NCI-H774 (cell line): ENCODE measurements at places on chromosomes 1 and 21.

GRCh38 chr1:225876900-225877510, 5.2 kb downstream of the TMEM63A start:
- DNase-seq: no peak

DNA sequence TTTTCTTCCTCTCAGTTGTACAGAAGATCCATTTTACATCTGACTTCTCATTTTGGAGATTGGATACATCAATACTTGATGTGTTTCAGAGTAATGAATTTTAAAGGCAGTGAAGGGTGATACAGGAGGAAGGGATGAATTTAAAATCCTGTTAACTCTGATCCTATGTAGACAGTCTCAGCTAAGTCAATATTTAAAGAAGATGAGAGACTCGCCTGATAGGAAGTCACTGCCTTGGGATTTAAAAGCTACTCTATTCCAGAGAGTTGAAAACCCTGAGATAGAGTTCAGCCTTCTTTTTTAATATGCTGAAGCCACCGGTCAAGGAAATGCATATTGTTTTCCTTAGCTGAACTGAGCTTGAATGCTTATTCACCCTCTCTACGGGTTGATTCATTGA, 42.7 kb downstream of the HUNK start:
- no peak for DNase-seq

GRCh38 chr1:168960595-168960994, 145.9 kb upstream of the ATP1B1 start:
- DNase-seq: no peak

DNA sequence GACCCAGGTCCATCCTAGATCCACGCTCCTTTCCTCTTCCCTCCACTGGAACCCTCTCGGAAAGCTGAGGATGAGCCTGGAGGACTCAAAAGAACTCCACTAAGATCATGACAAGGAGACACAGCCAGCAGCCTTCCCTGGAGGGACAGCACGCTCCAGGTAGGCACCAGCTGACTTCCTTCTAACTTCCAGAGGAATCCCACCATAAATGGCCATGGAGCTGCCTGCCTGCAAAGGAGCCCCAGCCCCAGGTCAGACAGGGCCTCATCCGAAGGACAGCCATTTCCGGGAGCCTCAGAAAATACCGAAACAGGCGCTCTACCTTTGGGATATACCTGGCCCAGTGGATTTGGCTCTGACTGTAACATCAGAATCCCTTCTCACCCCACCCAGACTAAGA, 4.1 kb downstream of the SH3BP5L start:
- no peak for DNase-seq

DNA sequence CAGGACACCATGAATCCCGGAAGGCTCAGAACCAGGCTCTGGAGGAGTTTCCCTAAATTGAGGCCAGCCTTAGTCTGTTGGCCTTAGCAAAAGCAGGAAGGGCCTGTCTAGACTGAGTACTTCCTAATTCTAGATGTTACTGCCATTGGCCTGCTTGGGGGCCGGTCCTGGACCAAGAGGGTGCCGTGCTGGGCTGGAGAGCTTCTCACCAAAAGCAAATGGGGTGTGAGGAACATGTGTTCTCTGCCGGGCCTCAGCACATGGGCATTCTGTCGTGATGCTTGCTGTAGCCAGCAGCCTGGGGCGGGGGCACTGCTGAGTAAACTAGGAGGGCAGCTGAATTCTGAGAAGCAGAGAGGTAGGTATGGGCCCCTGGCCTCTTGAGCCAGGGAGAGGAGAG, 35.7 kb upstream of the MAN1C1 start:
- DNase-seq: no peak

GRCh38 chr1:156885314-156885713, 8.2 kb upstream of the PEAR1 start:
- no peak for DNase-seq

DNA sequence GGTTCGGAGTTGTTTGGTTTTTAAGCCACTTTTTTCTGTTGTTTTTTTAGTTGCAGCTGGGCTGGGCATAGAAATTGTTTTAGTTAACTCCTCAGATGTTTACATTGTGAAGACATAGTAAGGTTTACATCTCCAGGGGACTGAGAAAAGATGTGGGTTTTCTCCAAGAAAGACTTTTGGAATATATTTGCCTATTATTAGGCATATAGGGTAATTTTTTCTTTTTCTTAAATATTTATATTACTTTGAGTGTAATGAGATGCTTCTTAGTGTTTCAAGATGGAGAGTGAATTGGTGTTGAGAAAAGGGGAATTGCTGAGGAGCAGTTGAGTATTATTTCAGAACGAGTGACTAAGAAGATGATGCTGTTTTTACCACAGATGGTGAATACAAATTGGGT, 26.6 kb upstream of the PIGK start:
- DNase-seq: no peak

- DNase-seq: no peak
These were observed at the start of gene BRDT for GRCh38 chr1:91949356-91949699. Gene BRDT (plus strand): TSS chr1:91949401. CDS start chr1:91962755, 13,354 bp downstream.

- no peak for DNase-seq
These were observed 30.2 kb downstream of the RAB3B start for GRCh38 chr1:51960262-51960661.

DNA sequence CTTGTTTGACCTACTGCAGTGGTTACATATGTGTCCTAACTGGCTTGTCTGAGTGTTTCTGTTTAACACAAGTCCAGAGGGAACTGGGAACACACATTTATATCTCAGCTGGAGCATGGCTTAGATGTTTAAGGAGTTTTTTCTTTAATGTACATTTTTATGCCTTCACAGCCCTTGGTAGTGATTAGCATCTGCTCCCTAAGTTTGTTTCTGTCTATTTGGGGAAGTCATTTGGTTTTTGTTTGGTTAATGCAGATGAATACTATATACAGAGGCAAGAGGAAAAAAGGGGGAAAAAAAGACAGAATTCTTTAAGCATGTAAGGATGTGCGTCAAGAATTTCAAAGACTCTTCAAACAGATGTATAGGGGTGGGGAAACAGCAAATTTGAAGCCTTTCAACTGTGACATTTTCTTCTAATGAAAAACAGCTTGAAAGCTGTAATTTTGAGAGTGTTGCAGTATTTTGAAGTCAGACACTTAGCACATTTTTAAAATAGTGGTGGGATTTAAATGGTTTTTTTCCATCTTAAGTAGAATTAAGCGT, 15.4 kb downstream of the MACO1 start:
- DNase-seq: no peak

DNA sequence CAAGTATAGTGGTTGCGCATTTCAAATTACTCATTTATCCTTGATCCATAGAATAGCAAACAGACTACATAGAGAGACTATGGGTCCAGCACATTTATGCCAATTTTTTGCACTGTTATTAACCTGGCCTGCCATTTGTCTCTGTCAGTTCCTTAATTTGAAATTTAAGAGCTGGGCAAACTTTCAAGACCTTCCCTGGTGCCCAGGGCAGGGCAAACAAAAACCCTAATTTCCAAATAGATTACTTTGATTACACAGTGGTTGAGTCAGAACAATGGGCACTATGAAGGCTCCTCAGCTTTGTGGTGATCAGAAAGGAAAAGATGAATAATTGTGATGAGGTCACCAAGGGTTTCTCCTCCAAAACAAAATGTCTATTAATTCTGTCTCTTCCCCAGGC, 80.6 kb downstream of the TNFSF18 start:
- DNase-seq: no peak

DNA sequence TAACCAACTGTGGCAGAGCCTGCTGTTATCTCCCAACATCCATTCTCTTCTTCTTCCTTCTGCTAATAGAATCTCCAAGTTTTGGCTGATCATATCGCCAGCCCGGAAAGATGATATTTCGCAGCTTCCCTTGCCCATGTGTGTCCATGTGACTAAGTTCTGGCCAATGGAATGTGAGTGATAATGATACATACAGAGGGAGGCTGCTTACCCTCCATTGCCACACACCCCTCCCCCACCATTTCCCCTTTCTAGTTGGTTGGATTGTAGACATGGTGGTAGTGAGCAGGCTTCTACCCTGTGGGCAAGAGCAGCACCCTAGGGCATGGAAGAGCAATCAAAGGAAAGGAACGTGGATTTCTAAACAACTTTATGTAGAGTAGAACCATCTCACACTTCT, 48.8 kb downstream of the SLC9C2 start:
- no peak for DNase-seq

GRCh38 chr1:67561704-67562113, 123.3 kb upstream of the GADD45A start:
- DNase-seq: peak; percentile 71

- DNase-seq: peak; percentile 69
These were observed 18.3 kb upstream of the CAPN8 start for GRCh38 chr1:223683586-223684487.

- no peak for DNase-seq
These were observed 302.6 kb upstream of the RRP15 start for GRCh38 chr1:217982331-217983050.

GRCh38 chr1:151061704-151062103, 1.5 kb downstream of the MLLT11 start:
- DNase-seq: no peak

- no peak for DNase-seq
These were observed 11.4 kb downstream of the AMPD2 start for GRCh38 chr1:109630898-109631512.

GRCh38 chr1:7187112-7187493, 401.8 kb downstream of the CAMTA1 start:
- DNase-seq: no peak

DNA sequence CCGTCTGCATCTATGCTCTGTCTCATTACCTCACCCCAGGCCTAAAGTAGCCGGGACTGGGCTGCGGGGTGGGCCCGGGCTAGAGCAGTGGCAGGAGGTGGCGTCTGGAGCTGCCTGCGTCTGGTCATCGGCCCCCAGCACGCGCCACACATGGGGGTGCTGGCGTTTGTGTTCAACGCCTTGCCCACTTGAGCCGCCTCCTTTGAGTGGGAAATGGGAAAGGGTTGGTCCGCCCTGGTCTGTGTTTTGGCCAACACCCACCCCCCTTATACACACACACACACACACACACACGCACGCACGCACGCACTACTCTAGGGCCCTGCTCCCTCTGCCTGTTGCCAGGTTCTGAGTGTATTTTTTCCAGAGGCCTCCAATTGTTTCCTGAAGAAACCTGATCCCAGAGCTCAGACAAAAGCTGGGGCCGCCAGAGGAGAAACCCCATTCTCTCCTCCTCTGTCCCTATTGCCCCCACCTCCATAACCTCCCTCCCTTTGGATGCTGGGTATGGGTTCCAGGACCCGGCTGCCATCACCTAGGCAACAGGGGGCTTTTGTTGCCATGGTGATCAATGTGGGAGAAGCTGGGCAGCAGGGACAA, 10.1 kb downstream of the VANGL2 start:
- no peak for DNase-seq

- no peak for DNase-seq
These were observed 379.4 kb upstream of the RUNX1 start for GRCh38 chr21:35428489-35428888.

DNA sequence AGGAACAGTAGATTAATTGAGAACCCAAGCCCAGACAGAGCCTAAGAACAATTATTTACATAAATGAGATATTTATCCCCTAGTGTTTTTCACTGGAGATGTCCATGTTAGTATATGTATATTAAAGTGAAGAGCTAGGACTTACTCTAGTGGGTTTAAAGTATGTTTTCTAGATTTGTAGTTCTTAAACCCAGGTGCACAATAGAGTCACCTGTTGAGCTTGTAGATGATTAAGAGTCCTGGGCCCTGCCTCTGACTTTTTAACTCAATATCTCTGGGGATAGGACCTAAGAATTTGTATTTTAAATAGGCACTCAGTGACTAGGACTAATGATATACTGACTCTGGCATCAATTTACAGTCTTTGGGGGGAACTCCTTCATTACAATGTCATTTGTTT, 112.8 kb downstream of the DNAH14 start:
- no peak for DNase-seq

- DNase-seq: no peak
These were observed 30.7 kb downstream of the VCAM1 start for GRCh38 chr1:100750005-100750885.

- DNase-seq: no peak
These were observed 48.2 kb downstream of the SYT2 start for GRCh38 chr1:202662081-202662480.

- no peak for DNase-seq
These were observed 1.0 kb downstream of the KCNK1 start for GRCh38 chr1:233614743-233615521.

GRCh38 chr21:45542242-45542666, at the start of gene SLC19A1:
Gene SLC19A1 (minus strand): TSS chr21:45542440. CDS start chr21:45537959, 4,481 bp downstream.
- no peak for DNase-seq

DNA sequence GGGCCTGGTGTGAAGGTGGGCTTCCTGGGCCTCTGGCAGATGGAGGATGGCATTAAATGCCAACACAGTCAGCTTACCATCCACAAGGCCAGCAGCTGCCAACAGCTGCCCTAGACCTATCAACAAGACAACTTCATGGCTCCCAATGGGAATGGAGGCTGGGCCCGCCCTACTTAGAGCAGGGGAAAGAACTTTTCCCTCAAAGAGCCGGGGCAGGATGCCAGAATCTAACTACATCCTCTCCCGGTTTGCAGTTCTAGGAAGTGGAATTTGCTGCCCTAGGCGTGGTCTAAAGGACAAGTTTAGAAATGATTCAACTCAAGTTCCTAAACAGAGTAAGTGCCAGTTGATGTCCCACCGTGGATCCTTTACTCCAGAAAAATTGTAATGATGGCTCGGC, 13.1 kb downstream of the ICMT start:
- DNase-seq: no peak

DNA sequence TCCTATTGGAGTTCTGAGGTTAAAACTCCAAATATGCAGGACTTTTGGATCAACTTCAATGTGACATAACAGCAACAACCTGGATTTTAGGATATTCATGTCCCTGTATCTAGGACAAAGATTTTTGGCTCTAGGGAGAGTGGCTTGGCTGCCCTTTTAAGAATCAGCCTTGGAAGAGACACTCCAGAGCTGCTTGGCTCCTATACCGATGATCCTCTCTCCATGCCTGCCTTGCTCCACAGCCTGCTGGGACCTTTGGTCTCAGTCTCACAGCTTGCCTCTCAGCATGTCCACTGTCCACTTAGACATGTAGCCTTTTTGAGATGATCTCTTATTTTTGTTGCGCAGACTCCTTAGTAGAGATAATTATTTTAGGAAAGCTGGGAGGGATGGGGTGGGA, 4.5 kb upstream of the FCMR start:
- no peak for DNase-seq

GRCh38 chr1:25676488-25676887, 59.9 kb downstream of the MAN1C1 start:
- peak; percentile 1 for DNase-seq

DNA sequence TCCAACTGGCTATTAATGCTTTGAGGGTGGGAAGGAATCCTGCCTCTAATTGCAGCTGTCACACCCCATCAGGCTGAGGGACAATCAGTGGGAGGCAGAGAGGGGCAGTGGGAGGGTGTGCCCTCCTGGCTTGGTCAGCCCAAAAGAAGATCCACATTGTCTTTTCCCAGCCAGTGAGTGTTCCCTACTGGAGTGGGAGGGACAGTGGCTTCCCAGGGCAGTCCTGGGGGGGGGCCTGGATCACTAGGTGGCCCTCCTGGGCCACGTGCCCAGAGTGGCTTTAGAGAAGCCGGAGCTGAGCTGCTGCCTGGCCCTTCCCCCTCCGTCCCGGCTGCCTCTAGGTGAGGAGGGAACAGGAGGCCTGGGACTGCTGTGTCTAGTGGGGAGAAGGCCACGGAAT, 14.0 kb downstream of the INKA2 start:
- DNase-seq: no peak
